Stimulated activated CD8-positive, alpha-beta memory T cell treated with anti-CD3 and anti-CD28 coated beads, Interleukin-4, amount 100 ng/mL, for 4 hours (primary cell): ENCODE measurements at places on chromosomes 3 and 15.

DNA sequence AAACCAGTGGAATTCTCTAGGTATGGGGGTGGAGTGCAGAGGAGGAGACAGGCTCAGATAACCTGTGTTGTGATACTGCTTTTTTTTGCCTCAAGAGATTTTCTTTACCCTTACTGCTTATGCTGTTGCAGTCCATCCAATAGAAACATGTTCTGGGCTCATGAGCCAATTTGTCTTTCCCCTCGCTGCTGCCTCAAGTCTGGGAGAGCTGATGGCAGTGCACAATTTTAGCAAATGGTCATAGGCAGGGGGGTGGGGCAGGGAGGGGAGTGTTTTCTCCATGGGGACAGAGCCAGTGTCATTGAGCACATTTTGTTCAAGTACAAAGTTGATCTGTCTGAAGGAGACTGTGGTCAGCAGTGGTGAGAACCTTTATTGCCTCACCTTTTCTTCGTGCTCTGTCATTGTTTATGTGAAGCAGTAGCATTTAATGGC lies 134.9 kb downstream of the MBNL1 start:
- DNase-seq = no peak

DNA sequence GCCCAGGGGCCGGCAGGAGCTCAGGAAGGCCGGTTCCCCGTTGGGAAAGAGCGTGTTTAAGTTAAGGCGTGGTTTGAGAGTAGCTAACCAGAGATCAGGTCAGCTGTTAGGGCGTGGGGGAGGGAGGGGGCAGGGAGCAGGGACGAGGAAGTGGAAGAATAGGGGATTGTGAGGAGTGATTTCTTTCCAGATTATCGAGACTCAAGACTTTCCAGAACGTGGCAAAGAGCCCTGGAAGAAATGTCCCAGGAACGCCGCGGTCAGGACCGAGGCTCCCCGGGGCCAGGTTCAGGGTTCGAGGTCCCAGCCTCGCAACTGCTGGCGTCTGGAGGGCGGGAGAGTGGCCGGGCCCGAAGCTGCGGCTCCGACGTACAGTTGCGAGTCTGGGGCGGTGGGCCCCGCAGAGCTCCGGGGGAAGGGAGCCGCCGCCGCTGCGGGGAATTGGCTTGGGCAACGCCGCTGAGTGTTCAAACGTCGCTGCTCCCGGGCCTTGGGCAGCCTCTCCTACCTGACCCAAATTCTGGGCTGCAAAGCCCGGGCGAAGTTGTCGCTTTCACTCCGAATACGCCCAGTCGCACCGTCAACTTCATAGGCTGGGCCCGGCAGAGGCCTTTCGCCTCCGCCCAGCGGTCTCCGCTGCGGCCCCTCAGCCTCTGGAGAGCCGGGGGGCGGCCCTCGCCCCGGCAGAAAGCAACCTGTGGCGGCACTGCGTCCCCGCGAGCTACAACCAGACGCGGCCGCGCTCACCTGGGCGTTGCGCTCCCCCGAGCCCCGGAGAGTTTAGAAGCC lies 9.5 kb downstream of the ISL2 start:
- DNase-seq = no peak

DNA sequence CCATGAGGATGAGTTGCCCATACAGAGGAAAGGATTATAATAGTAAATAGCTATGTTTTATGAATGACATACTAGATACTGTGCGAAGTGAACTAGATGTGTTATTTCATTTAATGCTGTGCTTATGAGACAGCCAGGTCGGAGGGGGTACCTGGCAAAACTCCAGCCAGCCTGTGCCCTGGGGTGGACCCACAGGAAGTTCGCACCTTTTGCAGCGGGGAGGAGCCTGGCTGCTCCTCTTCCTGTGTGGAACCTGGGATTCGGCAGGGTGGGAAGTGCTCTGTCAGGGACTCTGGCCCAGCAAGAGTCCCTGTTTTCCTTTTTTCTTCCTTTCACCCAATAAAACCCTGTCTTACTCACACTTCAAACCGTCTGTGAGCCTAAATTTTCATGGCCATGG lies 452.2 kb downstream of the IL5RA start:
- DNase-seq = no peak

DNA sequence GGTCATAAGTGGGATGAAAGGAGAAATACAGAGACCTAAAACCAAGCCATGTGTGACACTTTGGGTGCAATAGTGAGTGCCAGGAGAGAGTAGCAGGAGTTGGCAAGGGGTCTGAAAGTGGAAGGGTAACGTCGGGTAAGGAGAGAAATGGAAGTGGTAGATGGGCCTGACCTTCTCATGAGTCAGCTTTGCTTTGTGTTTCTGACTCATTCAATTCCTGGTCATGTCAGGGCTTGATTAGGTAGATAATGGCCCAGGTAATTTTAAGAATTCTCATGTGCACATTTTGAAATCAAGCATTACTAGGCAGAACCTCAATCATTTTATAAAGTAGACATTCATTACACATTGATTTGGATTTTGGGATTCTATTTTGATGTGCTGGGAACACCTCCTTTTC lies 262.5 kb downstream of the SOX2 start:
- no peak for DNase-seq

- no peak for DNase-seq
Measured at GRCh38 chr3:178437236-178437635, 99.0 kb upstream of the KCNMB2 start.

- DNase-seq = no peak
Measured at GRCh38 chr15:76996526-76997401, 1.8 kb downstream of the PSTPIP1 start.

- DNase-seq = no peak
Measured at GRCh38 chr3:88311826-88312225, 162.1 kb downstream of the C3orf38 start.

GRCh38 chr15:101258238-101259144 lies 6.6 kb upstream of the CHSY1 start:
- DNase-seq = no peak

DNA sequence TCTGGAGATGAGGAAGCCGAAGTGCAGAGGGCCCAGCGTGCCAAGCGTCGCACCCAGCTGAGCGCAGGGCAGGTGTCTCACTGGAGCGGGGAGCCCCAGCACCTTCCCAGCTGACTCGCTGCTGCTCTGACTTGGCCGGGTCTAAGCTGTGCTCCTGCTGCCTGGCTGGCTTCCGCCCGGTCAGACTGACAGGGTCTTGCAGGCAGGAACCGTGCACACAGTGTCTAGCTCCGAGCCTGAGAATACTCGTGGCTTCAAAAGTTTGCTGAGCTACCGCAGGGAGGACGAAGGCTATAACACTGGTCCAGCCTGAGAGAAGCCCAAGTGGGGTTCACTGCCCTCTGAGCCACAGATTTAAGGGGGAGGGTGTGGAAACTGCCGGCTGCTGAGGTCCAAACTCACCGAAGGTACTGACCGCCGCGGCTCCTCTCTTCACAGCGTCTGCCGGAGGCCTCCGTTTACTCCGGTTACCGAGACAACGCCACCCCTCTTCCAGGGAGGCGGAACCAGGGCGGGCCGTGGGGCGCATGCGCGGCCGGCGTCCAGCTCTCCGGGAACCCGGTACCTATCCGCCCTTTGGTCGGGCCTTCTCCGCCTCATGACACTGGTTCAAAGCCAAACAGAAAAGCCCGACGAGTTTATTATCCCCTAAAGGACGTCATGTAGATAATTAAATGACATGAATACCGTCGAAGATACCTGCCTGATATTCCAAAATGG lies at the start of gene CFAP44:
Gene CFAP44 (minus strand): TSS at position 443 of the 720 bp plus-strand sequence. CDS start 7,829 bp downstream, outside the sequence.
- DNase-seq = no peak

GRCh38 chr15:41905036-41905793 lies 11.4 kb upstream of the SPTBN5 start:
- no peak for DNase-seq
